ENCODE measurements at places on chromosomes 2 and 18. TPM values are rescaled to one million over a fixed set of nuclear protein-coding genes. Genes with fewer than 3 reads are reported as not detected.

Gene UGT1A3
- total RNA-seq: 3.7 TPM

Gene FMNL2
- total RNA-seq: 5.8 TPM

Gene AQP12B
- not detected for total RNA-seq

Gene AKAIN1
- total RNA-seq: not detected

Gene TANC1
- 47.9 TPM for total RNA-seq

Gene SMARCAL1
- 18.5 TPM for total RNA-seq

Gene REEP1
- total RNA-seq: 10.3 TPM

Gene EIF2AK3
- 16.6 TPM for total RNA-seq

Gene CKAP2L
- total RNA-seq: 8.0 TPM

Gene KCNIP3
- 0.15 TPM for total RNA-seq

Gene CHRNG
- not detected for total RNA-seq

Gene GKN2
- not detected for total RNA-seq

Gene SCTR
- not detected for total RNA-seq

Gene CFAP65
- total RNA-seq: not detected

Gene CNRIP1
- total RNA-seq: 0.61 TPM

Gene IL18R1
- total RNA-seq: 0.45 TPM

Gene ZNG1B
- 42.2 TPM for total RNA-seq

Gene GCG
- not detected for total RNA-seq

Gene B4GALT6
- total RNA-seq: 2.7 TPM

Gene GBX2
- not detected for total RNA-seq

Gene KLHL41
- total RNA-seq: 0.40 TPM

Gene SERPINB4
- total RNA-seq: 24.4 TPM

Gene ST8SIA5
- not detected for total RNA-seq

Gene RTP5
- 0.19 TPM for total RNA-seq

Gene SIX3
- not detected for total RNA-seq

Gene SERPINB3
- total RNA-seq: 1,684 TPM

Gene ATP8B1
- 33.4 TPM for total RNA-seq

Gene MERTK
- total RNA-seq: 1.8 TPM

Gene COLEC12
- total RNA-seq: 6.5 TPM

Gene C2orf78
- total RNA-seq: not detected

Gene MAL
- 472 TPM for total RNA-seq

Gene HOXD13
- not detected for total RNA-seq

Gene TMEM169
- total RNA-seq: 0.09 TPM

Gene SNORC
- 0.83 TPM for total RNA-seq

Gene DNAJC5G
- 0.38 TPM for total RNA-seq

Gene SMAD2
- total RNA-seq: 38.1 TPM

Gene TRAK2
- total RNA-seq: 32.8 TPM

Gene ST3GAL5
- 2.6 TPM for total RNA-seq

Gene YWHAQ
- total RNA-seq: 442 TPM

Gene EIF2B4
- 41.1 TPM for total RNA-seq

Gene CCDC121
- total RNA-seq: 2.0 TPM

Gene NEU4
- total RNA-seq: not detected

Gene HK2
- total RNA-seq: 24.2 TPM

Gene CYS1
- 0.09 TPM for total RNA-seq

Gene NT5DC4
- not detected for total RNA-seq

Gene CHRNA1
- not detected for total RNA-seq

Gene ACADL
- total RNA-seq: 0.56 TPM

Gene SH3RF3
- total RNA-seq: 2.5 TPM

Gene LDAH
- total RNA-seq: 8.8 TPM
